ENCODE measurements at places on chromosomes 2 and 18.

- no peak for DNase-seq
Measured at GRCh38 chr18:10285283-10285640, 169.2 kb upstream of the APCDD1 start.

DNA sequence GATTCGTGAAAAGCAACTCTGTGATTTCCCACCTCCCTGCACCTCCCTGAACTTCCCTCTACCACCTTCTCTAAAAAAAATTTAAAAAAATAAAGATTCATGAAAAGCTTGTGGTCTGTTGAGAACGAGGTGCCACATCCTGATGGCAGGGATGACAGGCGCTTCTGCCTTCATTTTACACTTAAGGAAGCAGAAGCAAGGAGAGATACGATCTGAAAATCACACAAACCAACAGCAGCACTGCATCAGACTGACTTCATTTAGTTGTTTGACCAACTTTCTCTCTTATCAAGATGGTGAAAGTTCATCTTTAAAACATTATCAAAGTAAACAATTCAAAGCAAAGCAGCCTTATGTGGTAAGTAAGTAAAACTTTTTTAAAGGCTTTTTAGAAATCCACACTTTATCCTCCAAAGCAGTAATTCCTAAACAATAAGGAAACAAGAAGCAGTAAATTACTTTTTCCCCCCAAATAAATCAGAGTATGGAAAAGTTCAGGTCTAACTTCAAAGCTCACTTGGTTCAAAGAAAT, 15.5 kb downstream of the WDFY1 start:
- DNase-seq: no peak

GRCh38 chr2:84815146-84815545, 65.7 kb downstream of the TRABD2A start:
- DNase-seq: no peak

GRCh38 chr2:159176555-159176954, 109.9 kb downstream of the WDSUB1 start:
- no peak for DNase-seq

GRCh38 chr2:207619764-207620203, 5.4 kb downstream of the METTL21A start:
- no peak for DNase-seq

- no peak for DNase-seq
Measured at GRCh38 chr2:70918016-70918415, 17.7 kb upstream of the ATP6V1B1 start.

DNA sequence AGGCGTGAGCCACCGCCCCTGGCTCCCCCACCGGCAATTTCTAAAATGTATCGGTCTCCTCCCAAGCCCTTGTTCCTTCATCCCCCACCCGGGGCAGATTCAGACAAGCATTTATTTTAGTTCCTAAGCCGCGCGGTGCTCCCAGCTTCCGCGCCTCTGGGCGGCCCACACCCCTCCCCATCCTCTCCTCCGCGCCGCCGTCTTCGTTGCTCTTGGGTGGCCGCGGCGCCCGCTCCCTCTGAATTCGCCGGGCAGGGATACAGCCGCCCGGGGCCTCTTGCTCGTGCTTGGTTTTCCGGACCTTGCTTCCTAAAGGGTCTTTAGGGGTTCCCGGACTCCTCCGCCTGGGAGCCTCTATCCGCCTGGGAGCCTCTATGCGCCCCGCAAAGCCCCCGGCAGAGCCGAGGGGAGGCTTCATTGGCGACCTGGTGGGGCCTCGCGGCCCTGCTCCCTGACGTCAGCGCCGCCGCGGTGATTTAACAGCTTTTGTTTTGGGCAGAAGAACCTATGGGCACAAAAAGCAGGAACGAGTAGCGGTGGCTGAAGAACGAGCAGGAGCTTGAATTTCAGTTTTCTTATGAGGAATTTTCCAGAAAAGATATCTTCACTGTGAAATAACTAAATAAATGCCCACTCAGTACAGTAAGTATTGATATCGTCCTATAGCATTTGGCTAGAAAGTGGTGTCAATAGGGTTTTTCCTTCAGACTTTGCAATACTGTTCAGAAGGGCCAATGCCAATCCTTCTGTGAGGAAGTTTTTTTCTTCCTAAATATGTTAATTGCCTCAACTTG, 37.3 kb downstream of the PRKRA start:
- peak; percentile 10 for DNase-seq

GRCh38 chr2:217952409-217952808, 50.4 kb downstream of the TNS1 start:
- no peak for DNase-seq

- DNase-seq: no peak
Measured at GRCh38 chr2:84940831-84941412, 30.0 kb upstream of the KCMF1 start.

DNA sequence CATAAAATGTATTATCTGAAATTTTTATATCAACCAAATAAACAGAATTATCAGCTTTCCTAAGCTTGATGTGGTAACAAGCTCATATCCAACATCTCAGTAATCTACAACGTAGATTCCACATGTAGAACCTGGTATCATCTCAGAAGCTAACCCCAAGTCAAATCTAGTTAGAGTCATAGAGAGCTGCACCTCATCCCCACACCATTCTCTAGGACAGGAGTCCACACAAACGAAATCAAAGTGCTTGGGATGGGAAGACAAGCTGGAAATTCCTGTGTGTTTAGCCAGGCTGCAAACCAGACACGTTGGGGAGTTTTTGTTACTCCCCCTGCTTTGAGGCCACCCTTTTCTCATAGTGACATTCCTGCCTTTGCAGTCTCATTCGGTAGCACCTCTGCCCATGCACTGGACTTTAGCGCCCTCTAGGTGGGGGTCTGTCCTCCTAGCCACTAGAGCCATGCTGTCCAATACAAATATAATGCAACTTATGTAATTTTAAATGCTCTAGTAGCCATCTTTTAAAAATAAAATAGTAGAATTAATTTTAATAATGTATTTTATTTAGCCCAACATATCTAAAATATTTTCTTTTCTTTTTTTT, 28.1 kb upstream of the SATB2 start:
- DNase-seq: no peak

GRCh38 chr2:225428360-225428759, 28.9 kb downstream of the NYAP2 start:
- DNase-seq: no peak

GRCh38 chr18:57954935-57955334, 89.1 kb upstream of the NEDD4L start:
- DNase-seq: no peak

GRCh38 chr2:130963849-130964793, 127.4 kb downstream of the ARHGEF4 start:
- no peak for DNase-seq

GRCh38 chr2:138827426-138828054, 47.4 kb upstream of the NXPH2 start:
- DNase-seq: no peak

DNA sequence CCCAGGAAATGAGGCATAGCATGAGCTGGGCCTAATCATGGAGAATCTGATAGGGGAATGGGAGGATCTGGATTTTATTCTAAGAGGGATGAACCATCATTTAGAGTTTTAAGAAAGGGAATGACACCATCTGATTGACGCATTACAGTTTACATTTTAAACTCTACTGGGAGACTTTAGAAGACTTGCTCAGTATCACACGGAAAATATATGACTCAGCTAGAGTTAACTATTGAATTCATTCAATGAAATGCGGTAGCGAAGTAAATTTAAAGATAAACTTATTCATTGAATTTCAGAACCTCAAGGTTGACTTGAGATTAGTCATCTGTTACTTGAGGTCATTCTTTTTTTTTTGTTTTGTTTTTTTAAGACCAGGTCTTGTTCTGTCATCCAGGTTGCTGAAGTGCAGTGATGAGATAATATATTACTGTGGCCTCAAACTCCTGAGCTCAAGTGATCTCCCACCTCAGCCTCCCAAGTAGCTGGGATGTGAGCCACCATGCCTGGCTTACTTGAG, 25.0 kb downstream of the MC4R start:
- no peak for DNase-seq

GRCh38 chr18:63444580-63444979, 22.3 kb upstream of the VPS4B start:
- no peak for DNase-seq

- DNase-seq: no peak
Measured at GRCh38 chr18:51107598-51108305, 77.7 kb downstream of the SMAD4 start.

- DNase-seq: no peak
Measured at GRCh38 chr2:217610401-217610814, 392.4 kb downstream of the TNS1 start.

DNA sequence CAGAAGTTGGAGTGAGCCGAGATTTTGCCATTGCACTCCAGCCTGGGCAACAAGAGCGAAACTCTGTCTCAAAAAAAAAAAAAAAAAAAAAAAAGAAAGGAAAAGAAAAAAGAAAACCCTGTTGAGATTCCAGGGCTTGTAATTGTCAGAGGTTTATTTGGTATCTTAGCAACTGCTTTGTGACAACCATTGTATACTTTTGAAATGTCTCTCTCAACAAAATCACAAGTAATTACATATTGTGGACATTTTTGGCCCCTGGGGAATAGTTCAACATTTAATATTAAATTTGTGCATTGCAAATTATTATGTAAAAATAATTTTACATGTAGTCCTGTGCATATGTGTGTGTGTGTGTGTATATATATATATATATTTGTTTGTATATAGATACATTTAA, 270.8 kb downstream of the GALNT13 start:
- no peak for DNase-seq

DNA sequence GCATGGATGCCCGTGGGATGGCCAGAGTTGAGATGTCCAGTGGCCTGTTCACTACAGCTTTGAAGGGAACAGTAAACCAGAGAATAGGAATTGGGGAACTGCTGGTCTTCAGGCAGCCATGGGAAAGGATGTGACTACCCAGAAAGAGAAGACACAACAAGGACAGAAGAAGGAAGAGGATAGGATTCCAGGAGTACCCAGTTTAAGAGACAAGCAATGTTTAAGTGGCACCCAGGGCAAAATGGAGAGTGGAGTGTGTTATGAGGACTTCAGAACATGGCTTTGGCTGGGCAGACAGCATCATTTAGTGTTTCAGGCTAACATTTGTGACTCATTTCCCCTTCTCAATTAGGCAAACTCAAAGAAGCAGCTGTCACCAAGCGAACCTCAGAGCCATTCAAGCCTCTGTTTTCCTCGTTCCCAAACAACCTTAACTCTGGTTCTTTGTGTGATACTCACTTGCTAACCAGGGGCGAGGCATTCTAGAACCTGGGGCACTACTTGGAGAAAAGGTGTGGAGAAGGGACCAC, 4.0 kb upstream of the FAM124B start:
- DNase-seq: no peak

- no peak for DNase-seq
Measured at GRCh38 chr2:235836491-235836911, 331.7 kb downstream of the GBX2 start.

GRCh38 chr2:185665251-185665814, 73.3 kb upstream of the FSIP2 start:
- no peak for DNase-seq

GRCh38 chr2:10477443-10478297, 29.5 kb upstream of the ODC1 start:
- DNase-seq: no peak

GRCh38 chr2:207765547-207765946, 4.2 kb downstream of the FZD5 start:
- DNase-seq: no peak

DNA sequence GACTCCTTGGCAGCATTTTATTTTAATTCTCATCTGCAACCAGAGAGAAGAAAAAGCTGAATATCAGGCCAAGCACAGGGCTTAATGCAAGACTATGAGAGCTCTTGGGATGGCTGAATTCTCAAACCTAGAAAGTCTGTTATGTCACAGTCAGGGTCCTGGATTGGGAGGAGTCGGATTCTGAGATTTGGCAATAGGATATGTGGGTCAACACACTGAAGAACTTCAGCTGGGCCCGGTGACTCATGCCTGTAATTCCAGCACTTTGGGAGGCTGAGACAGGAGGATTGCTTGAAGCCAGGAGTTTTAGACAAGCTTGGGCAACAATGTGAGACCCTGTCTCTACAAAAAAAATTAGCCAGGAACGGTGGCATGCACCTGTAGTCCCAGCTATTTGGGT, 102.4 kb downstream of the COL3A1 start:
- no peak for DNase-seq

- DNase-seq: no peak
Measured at GRCh38 chr2:82224301-82224940, 1919.9 kb upstream of the LRRTM1 start.

All from cortex of kidney (tissue), 1 donor.